Thoracic aorta endothelial cell (primary cell): ENCODE measurements at places on chromosomes 5 and 9. TPM values are rescaled to one million over a fixed set of nuclear protein-coding genes. Genes with fewer than 3 reads are reported as not detected.

Gene GFRA3
- not detected in 2 replicates for total RNA-seq

Gene SPINK4
- total RNA-seq = not detected in 2 replicates

Gene SHISAL2B
- total RNA-seq = not detected in 2 replicates

Gene SLF1
- total RNA-seq = 11.8 and 13.7 TPM in 2 replicates

Gene FOXD4L4
- total RNA-seq = 0.29 TPM in 1 of 2 replicates, not detected in the other

Gene GFPT2
- total RNA-seq = 0.43 and 2.4 TPM in 2 replicates
